Left renal pelvis (tissue), 4 donors: ENCODE measurements at places on chromosomes 11 and 22. TPM values are rescaled to one million over a fixed set of nuclear protein-coding genes. Genes with fewer than 3 reads are reported as not detected.
A peak's percentile ranks its signal among the peaks of the same experiment; 100 is the strongest.

- DNase-seq = peak; percentile 39
These were observed 3.4 kb upstream of the IGLL5 start for GRCh38 chr22:22884010-22884887.

- DNase-seq = no peak
These were observed 80.6 kb upstream of the E2F8 start for GRCh38 chr11:19321351-19321750.

- DNase-seq = no peak
These were observed 27.6 kb downstream of the CHKA start for GRCh38 chr11:68093565-68093964.

- no peak for DNase-seq
These were observed 13.2 kb upstream of the FXYD2 start for GRCh38 chr11:117837791-117838190.

DNA sequence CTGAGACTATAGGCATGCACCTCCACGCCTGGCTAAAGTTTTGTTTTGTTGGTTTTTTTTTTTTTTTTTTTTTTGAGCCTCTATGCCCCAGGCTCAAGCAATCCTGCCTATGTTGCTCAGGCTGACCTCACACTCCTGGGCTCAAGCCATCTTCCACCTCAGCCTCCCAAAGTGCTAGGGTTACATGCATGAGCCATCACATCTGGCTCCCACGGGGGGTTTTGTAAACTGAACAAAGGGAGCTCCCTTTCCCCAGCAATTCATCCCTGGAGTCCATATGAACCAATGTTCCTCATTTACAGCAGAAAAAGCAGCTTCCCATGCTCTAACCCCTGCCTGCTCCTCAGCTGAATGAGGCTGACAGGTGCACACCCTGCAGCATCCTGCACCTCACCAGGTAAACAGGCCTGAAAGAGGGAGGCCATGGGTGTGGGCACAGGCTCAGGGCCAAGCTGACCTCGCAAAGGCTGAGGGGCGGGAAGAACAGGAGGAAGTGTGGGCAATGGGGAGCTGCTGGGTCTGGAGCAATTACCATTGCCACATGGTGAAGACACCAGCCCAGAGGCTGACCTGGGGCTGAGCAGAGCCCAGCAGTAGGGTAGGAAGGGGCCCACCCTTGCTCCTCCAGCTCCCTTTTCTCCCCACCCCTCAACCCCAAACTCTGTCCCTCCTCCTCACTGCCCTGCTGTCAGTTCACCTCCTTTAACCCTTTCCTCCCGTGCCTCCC, 58.2 kb downstream of the RBX1 start:
- no peak for DNase-seq

- DNase-seq = no peak
These were observed 3.6 kb downstream of the HMOX1 start for GRCh38 chr22:35384527-35384926.

- DNase-seq = no peak
These were observed 2.8 kb downstream of the PDXP start for GRCh38 chr22:37661160-37661924.

- DNase-seq = no peak
These were observed 126.1 kb downstream of the PGR start for GRCh38 chr11:101003468-101003867.

- peak; percentile 87 for DNase-seq
These were observed at the start of gene THOC5 for GRCh38 chr22:29553351-29554224. Gene THOC5, minus strand, starts transcription at chr22:29553757. Its CDS starts 4,610 bp downstream, at chr22:29549147.

- no peak for DNase-seq
These were observed 7.9 kb upstream of the FADS3 start for GRCh38 chr11:61899146-61899841.

- no peak for DNase-seq
These were observed 11.3 kb upstream of the SESN3 start for GRCh38 chr11:95242091-95242844.

DNA sequence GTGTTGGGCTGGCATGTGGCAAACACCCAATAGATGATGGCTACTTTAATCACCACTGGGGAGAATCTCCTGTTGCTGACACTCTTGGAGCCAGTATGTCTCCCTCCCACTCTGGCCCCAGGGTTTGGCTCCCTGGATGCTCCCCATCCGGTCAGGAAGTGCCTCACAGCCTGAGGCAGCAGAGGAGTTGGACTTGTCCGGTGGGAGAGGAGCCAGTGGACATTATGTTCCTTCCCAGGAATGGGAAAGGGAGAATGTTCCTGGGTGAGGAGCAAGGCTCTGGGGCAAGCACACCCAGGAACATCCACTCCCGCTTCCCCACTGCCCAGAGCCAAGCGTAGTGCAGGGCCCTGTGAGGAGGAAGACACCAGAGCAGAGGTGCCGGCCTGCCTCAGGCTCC, 84.6 kb upstream of the NAV2 start:
- no peak for DNase-seq

DNA sequence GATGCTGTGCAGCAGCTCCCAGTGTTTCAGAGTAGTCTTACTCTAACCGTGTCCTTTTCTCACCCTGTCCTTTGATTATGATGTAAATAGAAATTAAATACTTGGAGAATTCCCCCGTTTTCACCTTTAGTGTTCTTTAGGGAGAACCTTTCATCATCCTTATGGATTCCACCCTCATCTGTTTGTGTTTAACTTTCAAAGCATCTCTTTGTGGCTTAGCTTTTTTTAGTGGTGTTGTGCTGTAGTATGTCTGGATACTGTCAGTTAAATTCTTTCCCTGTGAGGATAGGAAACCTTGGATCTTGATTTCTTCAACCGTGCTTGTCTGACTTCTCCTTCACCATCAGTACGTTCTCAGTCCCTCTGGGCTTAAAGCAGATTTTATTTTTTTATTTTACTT, 48.5 kb downstream of the PPP6R3 start:
- DNase-seq = no peak

DNA sequence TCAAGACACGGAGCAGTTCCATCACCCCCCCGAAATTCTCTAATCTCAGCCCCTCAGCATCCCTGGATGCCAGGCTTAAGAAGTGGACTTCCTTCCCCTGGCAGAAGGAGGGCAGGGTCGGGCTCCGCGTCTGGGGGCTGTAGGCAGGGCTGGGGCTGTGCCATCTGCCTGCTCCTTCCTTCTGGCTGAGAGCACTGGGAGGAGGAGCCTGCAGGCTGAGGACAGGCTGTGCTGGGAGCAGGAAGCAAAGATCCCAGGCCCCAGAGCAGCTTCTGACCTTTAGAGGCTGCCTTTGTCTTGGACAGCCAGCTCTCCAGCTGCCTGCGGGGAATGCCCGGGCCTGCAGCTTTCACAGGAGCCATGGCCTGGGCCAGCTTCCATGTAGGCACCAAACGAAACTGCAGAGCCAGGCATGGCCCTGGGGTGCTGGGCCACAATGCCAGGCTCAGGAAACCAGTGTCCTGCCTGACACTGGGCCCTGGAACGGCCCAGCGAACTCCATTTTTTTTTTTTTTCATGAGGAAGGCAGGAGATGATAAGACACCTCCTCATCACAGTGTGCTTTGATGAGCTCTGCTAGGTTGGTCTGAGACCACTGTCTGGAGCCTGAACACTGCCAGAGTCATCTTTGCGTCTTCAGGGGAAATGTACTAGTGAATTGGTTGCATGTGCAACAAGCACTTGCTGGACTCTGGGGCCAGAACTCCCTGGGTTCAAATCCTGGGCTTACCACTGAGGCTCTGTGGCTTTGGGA, 67.9 kb downstream of the MCM5 start:
- no peak for DNase-seq

- DNase-seq = no peak
These were observed 79.7 kb upstream of the SHISAL1 start for GRCh38 chr22:44392446-44392921.

DNA sequence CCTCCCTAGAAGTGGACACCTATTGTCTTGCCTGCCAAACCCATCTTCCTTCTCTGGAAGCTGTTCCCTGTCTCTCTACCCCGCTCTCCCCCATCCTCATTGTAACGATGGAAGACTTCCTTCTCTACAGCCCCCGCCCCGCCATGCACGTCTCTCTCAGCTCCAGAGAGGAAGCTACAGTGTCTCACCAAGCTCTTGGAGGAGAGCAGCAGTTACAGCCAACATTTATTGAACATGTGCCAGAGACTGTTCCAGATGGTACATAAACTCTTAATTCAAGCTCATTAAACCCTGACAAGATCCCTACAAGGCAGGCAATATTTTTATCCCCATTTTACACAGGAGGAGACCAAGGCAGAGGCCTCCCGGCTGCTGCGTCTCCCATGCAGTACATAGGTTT, 15.1 kb downstream of the MCHR1 start:
- no peak for DNase-seq

DNA sequence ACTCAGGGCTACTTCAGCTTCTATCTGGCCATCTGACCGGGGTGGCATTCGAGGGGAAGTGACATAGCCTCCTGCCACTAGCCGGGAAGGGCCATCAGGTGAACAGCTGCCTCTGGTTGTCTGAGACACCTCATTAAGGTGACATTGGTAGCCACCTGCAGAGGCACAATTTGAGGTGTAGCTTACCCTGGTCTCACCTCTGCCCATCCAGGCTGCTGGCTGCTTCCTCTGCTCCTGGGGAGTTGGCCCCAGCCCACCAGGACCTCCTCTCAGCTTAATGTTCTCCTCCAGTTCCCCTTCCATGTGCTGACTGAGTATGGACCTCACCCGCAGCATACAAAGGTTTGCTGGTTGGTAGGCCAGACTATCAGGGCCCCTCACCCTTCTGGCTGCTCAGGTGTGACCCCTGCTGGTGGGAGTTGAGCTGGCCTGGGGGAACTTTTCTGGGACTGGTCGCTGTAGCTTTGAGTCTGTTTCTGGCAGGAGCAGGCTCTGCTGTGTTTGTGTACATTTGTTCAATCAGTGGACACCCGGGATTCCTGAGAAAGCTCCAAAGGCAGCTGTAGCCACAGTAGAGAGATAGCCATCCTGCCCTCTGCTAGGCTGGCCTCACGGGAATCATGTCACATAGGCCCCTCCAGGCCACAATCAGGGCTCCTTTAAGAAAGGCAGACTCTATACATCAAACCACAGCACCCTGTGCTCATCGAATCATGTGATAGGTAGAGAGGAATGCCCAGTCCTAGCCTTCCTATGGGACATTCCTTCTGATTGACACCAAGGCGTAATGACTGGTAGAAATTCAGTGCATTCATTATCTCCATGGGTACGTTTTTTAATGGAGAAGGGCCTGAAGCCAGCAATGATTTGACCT, 295.1 kb upstream of the PLET1 start:
- DNase-seq = peak; percentile 26

DNA sequence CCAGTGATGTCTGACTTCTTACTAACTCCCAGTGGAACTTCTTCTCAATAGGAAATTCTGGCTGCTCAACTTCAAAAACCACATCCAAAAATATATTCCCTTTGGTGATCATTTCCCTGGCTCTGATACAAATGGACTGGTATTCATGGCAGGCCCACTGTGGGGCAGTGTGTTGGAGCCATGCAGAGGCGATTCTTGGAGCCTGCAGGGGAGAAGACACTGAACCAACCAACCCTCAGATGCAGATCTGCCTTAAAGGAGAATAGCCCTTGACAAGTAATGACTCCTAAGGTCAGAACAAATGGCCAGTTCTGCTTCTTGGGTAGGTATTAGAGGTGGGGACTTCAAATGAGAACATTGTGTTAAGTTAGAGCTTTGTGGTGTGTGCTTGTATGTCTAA, 12.2 kb downstream of the OR4D9 start:
- no peak for DNase-seq

DNA sequence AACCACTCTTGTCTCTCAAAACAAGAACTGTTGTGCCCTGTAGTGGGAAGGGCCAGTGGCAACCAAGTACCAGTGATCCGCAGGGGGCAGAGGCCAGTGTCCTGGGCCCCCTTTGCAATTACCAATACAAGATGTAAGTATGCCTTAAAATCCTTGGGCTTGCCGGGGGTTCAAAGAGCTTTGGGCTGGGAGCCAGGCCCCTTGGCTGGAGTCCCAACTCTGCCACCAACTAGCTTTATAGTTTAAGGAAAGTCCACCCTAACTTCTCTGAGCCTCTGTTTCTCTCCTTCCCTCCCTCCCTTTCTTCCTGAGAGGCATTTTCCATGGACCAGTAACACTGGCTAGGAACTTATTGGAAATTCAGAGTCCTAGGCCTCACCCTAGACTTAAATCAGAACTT, 15.5 kb downstream of the CLMP start:
- DNase-seq = no peak

DNA sequence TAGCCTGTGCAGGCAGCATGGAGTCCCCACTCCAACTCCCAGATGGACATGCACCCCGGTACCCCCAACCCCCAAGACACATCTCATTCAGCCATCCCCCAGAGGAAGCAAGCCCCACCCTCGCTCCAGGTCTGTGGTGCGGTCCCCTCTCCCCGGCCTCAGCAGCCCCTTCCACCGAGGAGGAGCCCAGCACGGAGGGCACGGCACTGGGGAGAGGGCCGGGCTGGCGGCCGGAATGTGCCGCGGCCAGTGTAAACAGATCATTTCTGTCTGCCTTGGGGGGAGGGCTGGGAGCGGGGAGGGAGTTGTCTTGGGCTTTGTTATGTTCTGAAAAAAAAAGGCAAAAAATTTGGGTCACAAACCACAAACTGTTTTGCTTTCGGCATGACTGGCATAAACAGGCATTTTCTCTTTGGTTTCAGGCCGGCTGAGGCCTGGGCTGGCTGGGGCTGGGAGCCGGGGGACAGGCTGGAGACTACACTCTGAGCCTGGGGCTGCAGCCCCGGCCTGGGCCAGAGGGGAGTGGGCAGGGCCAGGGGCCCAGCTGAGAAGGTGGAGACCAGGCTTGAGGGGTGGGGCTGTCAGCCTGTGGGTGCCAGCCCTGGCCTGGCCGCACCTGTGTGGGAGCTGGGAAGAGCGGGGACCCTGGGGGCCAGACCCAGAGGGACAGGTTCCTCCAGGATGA, 16.8 kb downstream of the IGF2 start:
- DNase-seq = no peak

- DNase-seq = no peak
These were observed 128.7 kb upstream of the TOP3B start for GRCh38 chr22:22111267-22111751.

- DNase-seq = no peak
These were observed 173.7 kb downstream of the ADAMTS15 start for GRCh38 chr11:130622141-130622542.

GRCh38 chr22:33785283-33785968, 134.8 kb downstream of the LARGE1 start:
- no peak for DNase-seq

The OR52N4 gene
- polyA plus RNA-seq = not detected

The C22orf42 gene
- polyA plus RNA-seq = not detected

The C11orf86 gene
- polyA plus RNA-seq = not detected

The ENTHD1 gene
- not detected for polyA plus RNA-seq

The LPXN gene
- 8.6 TPM for polyA plus RNA-seq

The PRAME gene
- 1.3 TPM for polyA plus RNA-seq

The PACSIN3 gene
- 45.2 TPM for polyA plus RNA-seq

The DRAP1 gene
- polyA plus RNA-seq = 73.8 TPM

The ROBO4 gene
- polyA plus RNA-seq = 19.3 TPM

The DDIAS gene
- polyA plus RNA-seq = 7.4 TPM

The GALNT18 gene
- 25.4 TPM for polyA plus RNA-seq

The HYLS1 gene
- 13.5 TPM for polyA plus RNA-seq

The RTN4RL2 gene
- 3.6 TPM for polyA plus RNA-seq

The ZDHHC24 gene
- polyA plus RNA-seq = 8.4 TPM

The RAPSN gene
- polyA plus RNA-seq = not detected

The MAPK11 gene
- 6.4 TPM for polyA plus RNA-seq

The SAA4 gene
- polyA plus RNA-seq = 0.22 TPM

The MYO18B gene
- polyA plus RNA-seq = 0.07 TPM

The IGSF9B gene
- 4.4 TPM for polyA plus RNA-seq
